ENCODE measurements at places on chromosomes 11 and 22.
A peak's percentile ranks its signal among the peaks of the same experiment; 100 is the strongest.

GRCh38 chr11:46390331-46391171 lies 1.0 kb downstream of the CHRM4 start:
- no peak for DNase-seq

GRCh38 chr22:36027935-36028645 lies 534 bp downstream of the RBFOX2 start:
- DNase-seq = no peak

DNA sequence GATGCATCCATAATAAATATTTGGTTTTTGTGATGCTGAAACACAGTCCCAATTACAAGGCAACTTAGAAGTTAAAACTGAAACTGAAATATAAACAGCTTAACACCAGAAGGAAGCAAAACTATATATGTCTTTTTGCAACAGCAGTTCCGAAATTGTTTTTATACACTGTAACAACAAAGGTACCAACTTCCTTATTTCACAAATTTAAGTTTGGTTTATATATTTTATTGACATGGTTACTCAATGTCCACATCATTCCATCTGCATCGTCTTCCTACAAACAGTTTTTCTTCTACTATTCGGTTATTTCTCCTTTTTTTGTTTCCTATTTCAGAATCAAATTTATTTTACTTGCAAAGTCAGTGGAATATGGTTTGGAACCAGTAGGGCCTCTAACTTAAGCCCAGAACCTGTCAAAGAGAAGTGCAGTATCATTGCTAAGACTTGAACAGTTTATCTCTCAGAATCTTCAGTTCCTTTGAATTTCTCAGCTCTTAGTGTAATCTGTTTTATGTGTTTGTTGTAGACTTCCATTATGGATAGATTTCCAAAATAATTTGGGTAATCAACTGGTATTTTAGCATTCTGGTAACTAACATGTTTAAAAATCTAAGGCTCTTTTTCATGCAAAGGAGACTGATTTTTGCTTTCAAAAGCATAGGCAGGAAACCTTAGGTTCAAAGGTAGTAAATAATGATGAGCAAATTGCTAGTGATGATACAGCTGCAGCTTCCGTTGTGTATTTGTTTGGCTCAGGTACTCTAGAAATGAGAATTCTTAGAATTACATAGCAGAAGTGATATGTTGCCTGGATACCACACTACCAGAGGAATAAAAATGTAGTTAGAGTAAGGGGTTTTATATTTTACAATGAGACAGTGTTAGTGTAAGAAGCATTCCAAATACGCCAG lies 8.2 kb upstream of the HSPA8 start:
- DNase-seq = no peak

GRCh38 chr11:58685973-58686722 lies 45.6 kb downstream of the GLYAT start:
- no peak for DNase-seq

- DNase-seq = no peak
Measured at GRCh38 chr11:45665206-45665932, at the start of gene CHST1. Gene CHST1 (minus strand): TSS chr11:45665622. CDS start chr11:45650923, 14,699 bp downstream.

- no peak for DNase-seq
Measured at GRCh38 chr11:45272701-45273100, 13.4 kb downstream of the SYT13 start.

- no peak for DNase-seq
Measured at GRCh38 chr11:76391021-76391420, 9.9 kb downstream of the GVQW3 start.

DNA sequence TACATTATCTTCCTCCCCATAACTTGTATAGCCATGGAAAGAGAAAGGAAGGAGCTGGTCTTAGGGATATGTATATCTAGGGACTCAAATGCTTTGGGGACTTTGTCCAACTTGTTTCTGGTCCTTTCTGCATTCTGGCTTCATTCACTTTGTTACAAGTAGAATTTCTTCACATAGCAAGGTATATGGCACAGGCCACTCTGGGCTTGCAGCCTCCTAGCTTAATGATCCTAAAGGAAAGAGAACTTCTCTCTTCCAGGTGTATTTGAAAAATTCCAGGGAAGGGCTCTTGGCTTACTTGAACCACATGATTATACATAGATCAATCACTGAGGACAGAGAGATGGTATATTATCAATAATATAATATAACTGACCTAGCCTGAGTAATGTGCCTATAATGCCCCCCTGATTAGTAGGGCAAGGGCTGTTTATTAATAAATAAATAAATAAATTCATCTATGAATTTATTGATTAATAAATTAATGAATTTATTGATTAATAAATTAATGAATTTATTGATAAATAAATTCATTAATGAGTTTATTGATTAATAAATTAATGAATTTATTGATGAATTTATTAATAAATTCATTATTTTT lies 48.2 kb upstream of the CEP295 start:
- no peak for DNase-seq

DNA sequence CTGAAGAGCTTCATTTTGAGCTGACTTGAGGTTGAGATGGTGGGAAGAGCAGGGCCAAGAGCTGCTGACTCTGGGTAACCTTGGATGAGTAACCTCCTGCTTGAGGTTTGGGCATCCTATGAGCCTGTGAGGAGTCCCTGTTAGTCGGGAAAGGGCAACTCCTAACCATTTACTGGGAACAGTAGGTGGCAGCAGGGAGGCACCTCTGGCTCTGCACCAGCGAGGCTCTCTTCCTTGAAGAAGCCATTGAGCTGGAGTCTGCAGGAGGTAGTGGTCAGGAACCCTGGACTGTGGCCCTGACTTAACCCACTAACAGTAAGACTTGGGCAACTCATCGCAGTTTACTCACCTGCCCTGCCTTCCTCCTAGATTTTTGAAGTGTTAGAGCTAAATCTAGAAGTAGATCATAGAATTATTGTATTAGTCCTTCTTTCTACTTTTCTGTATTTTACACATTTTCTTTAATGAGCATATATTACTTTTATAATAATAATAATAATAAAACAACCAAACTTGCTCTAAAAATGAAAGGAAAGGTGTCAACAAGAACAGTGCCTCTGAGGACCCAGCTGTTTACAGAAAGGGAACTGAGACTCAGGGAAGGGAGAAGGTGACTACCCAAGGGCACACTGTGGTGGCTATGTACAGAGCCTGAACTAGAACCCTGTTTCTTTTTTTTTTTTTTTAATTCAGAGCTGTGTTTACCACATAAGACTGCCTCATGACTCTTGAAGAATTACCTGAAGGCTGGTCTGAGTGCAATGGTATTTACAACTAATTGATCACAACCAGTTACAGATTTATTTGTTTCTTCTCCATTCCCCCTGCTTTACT lies 47.5 kb downstream of the MEI1 start:
- peak; percentile 29 for DNase-seq

Data from fibroblast of skin of left quadriceps (primary cell).